Endothelial cell of umbilical vein (primary cell): ENCODE measurements at places on chromosomes 4 and X. TPM values are rescaled to one million over a fixed set of nuclear protein-coding genes. Genes with fewer than 3 reads are reported as not detected.

DNA sequence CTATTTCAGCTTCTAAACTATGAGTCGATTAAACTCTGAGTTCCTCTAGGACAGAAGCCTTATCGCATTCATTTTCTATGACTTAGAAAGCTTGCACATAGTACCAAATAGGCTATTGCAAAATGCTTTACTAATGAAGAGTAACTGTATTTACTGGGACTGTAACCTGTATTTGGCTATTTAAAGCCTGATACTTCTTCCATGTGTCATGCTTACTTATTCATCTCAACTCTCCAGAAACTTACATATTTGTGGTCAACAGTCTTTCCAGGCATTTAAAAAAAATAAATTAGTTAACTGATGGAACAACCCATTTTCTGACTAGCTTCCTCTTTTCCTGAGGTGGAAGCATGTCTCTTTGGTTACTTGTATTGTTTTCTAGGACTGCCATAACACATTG, 467.9 kb downstream of the PCDH11X start:
- DNase-seq, result no peak

GRCh38 chr4:84956014-84956413, 10.5 kb downstream of the WDFY3 start:
- DNase-seq, result no peak

- peak; percentile 29 for DNase-seq
Observed at GRCh38 chrX:20437683-20438082, 171.0 kb upstream of the RPS6KA3 start.

The GLRA2 gene
- total RNA-seq, result not detected in 2 replicates

GRCh38 chrX:125947501-125947900, 218.6 kb downstream of the DCAF12L2 start:
- no peak for DNase-seq

DNA sequence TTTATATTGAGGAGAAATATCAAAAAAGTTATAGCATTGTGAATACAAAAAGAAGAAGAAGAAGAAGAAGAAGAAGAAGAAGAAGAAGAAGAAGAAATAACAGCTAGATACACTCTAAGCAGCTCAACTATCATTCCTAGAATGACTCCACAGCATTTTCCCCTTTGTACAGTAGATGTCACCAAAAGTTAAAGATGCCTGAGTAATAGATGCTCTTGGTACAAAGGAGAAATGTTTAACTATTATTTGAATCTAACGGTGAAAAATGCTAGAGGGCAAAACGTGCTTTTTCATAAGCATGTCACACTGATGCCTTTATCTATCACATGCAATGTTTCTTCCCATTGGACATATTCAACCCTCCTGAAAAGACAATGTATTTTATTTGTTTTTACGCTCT, 178.4 kb upstream of the GPRIN3 start:
- DNase-seq, result peak; percentile 86

The SHROOM3 gene
- 6.7 and 14.9 TPM in 2 replicates for total RNA-seq

DNA sequence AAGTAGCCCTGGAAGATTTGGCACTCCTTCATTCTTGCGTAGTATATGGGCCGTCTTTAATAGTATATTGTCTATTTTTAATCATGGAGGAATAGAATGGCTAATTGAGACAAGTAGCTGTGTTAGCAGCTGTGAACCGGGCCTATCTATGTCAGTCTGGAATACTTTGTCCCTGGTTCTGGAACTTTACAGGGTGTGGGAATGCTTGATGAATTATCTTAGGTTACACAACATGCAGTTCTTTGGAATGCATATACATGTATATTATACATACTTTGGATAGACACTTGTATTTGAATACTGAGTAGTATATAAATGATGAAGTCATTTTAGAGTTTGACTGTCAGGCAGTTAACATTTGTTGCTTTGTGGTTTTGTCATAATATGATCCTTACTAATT, 37.4 kb downstream of the PDLIM5 start:
- no peak for DNase-seq

GRCh38 chrX:69060631-69061408, 104.4 kb downstream of the PJA1 start:
- peak; percentile 33 for DNase-seq

The NLGN4X gene
- not detected in 2 replicates for total RNA-seq

The ARL9 gene
- 0.51 and 1.1 TPM in 2 replicates for total RNA-seq

DNA sequence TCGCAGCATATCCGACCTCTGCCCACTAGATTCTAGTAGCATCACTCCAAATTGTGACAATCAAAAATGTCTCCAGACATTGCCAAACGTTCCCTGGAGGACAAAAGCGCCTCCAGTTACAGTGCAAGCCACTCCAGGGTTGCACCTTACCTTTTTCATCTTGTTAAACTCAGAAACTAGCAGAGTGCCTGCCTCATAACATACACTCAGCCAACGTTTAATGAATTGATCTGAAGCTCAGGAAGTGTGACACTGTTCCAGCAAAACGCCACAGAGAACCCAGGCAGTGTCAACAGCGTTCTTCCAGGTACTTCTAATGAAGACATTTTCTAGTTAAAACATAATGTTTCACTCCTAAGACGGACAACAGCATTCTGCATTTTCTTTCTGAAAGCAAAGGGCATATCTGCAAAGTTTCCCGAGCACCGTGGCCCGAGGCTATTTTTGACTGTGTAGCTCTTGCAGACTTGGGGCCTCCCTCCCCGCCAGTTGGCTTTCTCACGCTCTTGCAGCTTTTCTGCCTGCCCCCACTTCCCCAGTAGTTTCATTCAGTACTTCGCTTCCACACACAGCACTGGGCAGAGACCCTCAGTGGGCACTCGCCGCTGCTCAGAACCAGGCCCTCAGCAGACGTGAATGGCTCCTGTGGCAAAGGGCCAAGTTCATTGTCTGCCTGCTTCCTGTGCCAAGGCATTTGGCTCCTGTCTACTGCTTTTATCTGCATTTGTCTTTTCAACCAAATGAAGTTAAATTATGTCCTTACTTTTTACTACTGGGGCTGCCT, 133.4 kb upstream of the TTC29 start:
- peak; percentile 53 for DNase-seq

- peak; percentile 75 for DNase-seq
Observed at GRCh38 chr4:79651456-79651855, 243.4 kb upstream of the GK2 start.

The TMEM271 gene
- not detected in 2 replicates for total RNA-seq

DNA sequence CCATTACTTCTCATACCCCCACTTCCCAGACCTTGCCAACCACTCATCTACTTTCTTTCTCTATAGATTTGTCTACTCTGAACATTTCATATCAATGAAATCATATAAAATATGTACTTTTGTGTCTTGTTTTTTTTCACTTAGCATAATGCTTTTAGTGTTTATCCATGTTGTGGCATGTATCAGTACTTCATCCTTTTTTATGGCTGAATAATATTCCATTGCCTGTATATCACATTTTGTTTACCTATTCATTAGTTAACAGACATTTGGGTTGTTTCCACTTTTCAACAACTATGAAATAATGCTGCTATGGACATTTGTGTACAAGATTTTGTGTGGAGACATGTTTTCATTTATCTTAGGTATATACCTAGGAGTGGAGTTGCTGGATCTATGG, 324.1 kb downstream of the OPHN1 start:
- no peak for DNase-seq

DNA sequence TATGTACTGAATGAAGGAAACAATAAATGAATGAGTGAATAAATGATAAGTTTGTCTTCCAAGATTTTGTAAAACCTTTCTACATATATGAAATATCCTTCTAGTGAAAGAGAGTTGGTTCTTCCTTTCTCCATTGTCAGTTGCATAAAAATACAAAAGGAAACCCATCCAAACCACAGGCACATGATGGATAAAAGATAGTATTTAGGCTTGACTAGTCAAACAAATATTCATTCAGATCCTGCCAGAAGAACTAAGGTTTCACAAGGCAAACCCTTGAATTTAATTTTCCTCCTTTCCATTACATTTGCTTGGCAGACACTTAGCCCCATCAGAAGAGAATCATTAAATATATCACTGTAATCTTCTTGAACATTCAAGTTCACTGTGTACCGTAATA, 208.4 kb downstream of the COL25A1 start:
- no peak for DNase-seq

DNA sequence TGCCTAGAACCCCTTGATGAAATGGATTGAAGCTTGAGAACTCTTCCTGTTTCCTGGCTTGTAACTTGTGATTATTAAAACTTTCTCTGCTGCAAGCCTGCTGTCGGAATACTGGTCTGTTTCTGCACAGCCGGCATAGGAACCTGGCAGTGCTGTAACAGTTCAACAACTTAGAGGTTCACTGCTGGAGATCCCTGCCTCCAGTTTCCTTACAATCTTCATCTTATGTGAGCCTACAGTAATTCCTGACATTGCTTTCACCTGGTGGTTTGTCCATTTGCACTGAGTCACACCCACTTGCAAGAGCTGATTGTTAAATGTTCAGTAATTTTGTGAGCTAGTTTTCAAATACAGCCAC, 1.3 kb upstream of the SEPSECS start:
- DNase-seq, result no peak

The DOK7 gene
- total RNA-seq, result not detected in 2 replicates

The ALB gene
- not detected in 2 replicates for total RNA-seq

The PYURF gene
- 79.7 and 81.8 TPM in 2 replicates for total RNA-seq

The KANTR gene
- total RNA-seq, result 8.6 and 9.8 TPM in 2 replicates

DNA sequence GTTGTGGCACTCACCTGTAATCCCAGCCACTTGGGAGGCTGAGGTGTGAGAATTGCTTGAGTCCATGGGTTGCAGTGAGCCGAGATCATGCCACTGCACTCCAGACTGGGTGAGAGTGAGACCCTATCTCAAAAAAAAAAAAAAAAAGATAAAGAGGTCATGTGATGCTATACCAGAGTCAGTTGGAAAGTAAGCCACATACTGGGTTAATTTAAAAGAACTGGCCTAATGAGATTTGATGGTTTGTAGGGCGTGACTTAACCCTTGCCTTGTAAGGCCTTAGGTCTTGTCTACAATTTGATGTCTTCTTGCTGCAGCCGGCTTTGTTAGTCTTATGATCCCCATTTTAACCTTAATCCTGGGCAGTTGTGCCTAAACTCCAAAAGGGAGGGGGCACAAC, 5.2 kb downstream of the MGST2 start:
- no peak for DNase-seq

DNA sequence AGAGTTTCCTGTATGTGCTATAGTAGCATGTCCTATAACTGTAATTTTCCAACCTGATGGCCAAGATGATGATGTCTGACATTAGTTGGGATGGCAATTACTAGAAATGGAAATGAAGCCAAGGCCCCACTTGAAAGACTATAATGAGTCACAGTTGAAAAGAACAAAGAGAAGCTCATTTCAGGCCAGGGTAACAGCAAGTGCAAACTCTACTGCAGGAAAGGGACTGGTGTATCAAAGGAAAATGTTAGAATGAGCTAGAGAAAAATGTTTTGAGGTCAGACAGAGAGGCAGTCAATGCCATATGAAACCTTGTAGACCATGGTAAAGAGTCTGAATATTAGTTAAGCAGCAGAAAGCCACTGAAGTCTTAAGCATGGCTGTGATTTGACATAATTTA, 146.2 kb upstream of the SH3RF1 start:
- peak; percentile 80 for DNase-seq

DNA sequence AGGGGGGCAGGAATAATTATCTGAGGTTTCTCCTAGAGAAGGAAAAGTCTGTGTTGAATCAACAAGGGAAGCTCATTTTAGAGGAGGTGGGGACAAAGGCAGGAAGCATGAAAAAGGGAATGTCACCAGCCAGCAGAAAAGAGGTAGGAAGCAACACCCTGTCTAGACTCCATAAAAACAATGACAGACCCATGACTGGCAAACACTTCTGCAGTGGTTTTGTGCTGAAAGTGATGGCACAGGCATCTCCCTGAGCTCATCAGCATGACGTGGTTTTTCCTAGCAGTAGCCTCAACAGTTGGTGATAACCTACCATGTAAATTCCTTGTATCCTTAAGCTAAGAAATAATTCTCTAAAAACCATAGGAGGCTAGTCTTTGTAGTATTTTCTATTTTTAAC, 110.7 kb upstream of the GALNT7 start:
- DNase-seq, result peak; percentile 74

The MND1 gene
- total RNA-seq, result 7.7 and 8.2 TPM in 2 replicates

- DNase-seq, result no peak
Observed at GRCh38 chrX:150410513-150410912, 47.4 kb downstream of the MAMLD1 start.
